ENCODE measurements at places on chromosomes 1 and 21.
A peak's percentile ranks its signal among the peaks of the same experiment; 100 is the strongest.

DNA sequence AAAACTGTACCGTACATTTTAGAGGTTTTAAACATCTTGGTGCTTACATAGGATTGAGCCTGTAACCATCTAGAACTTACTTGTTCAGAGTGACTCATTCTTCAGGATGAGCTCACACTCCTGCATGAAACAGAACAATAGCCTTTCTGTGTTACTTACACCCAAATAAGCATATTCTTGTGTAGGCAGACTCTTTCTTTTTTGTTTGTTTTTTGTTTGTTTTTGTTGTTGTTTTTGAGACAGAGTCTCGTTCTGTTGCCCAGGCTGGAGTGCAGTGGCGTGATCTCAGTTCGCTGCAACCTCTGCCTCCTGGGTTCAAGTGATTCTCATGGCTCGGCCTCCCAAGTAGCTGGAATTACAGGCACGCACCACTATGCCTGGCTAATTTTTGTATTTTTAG lies 3.8 kb upstream of the CA6 start:
- DNase-seq = peak; percentile 55

DNA sequence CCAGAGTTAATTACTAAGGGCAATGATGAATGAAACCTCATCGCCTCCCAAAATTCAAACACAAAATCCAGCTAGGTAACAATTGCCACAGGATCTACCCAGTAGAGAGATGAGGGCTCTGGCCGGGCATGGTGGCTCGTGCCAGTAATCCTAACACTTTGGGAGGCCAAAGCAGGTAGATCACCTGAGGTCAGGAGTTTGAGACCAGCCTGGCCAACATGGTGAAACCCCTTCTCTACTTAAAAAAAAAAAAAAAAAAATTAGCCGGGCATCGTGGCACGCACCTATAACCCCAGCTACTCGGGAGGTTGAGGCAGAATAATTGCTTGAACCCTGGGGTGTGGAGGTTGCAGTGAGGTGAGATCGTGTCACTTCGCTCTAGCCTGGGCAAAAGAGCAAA lies 15.8 kb downstream of the CD2 start:
- no peak for DNase-seq

DNA sequence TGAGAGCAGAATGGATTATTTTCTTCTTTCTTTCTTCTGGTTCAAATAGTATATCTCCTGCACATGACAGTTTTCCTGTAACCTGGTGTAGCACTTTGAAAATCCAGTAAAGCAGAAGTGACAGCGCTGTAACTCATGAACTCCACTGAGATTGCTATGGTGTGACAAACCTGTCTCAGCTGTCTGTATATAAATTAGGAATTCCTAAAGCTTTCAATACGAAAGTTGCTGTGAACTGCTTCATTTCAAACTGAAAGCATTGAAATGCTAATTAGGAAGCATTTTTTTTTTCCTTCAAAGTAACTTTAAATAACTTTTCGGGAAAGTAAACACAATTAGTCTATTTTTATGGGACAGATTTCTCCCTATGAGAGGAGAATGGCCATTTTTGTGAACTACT lies 646.9 kb upstream of the ZP4 start:
- no peak for DNase-seq

- no peak for DNase-seq
These were observed 864.0 kb downstream of the PLA2G4A start for GRCh38 chr1:187692799-187693198.

Measured in fibroblast of skin of scalp (primary cell).